ENCODE measurements at places on chromosomes 16 and 17.

DNA sequence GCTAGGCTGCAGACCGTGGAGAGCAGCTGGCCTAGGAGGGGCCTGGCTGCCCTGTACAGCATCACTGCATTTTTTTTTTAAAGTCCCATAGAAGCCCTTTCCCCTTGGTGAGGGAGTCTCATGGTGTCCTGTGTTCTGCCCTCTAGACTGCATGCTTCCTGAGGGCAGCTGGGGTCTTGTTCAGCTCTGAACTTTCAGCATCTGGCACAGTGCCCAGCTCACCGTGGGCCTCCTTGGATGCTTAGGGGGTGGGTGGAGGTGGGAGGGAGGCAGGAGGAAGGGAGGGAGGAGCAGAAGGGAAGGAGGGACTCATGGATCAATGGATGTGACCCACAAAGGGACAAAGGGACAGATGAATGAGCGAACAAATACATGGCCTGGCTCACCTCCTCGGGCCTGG lies 63.4 kb upstream of the TMEM97 start:
- no peak for DNase-seq

DNA sequence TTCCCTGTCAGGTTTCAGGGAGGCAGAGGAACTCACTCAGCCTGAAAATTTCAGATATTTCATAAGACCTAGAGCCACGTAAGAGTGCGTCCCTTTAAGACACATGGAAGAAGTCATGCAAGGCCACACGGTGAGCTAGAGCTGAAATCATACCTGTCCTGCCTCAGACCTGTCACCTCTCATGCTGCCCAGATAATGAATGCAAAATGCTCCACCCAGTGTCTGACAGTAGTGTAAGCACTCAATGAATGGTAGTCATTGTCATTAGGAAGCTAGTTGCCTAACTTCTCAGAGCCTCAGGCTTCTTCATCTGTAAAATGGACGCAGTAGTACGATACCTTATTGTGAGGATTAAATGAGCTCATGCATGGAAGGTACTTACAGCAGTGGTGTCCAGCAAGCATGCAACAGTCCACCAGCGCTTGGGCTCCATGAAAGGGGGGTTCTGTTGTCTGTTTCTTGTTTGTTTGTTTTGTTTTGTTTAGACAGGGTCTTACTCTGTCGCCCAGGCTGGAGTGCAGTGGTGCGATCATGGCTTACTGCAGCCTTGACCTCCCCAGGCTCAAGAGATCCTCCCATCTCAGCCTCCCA lies 60.7 kb downstream of the WSB1 start:
- DNase-seq = peak; percentile 44

DNA sequence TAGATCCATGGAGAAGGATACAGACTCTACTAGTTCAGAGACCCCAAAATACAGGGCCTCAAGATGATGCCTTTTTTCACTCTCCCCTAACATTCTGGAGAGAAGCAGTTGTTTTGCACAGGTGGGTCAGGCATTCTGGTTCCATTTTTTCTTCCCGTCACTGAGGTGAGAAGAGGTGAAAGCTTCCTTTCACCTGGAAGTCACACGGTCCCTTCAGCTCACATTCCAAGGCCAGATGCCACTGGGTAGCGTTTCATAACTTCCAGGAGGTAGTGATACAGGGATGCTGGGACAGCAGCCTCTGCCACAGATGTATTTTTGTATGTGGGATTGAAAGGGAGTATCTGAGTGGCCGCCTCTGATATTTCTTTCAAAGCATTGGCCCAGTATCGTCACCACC lies 1.9 kb downstream of the CDK10 start:
- peak; percentile 5 for DNase-seq

DNA sequence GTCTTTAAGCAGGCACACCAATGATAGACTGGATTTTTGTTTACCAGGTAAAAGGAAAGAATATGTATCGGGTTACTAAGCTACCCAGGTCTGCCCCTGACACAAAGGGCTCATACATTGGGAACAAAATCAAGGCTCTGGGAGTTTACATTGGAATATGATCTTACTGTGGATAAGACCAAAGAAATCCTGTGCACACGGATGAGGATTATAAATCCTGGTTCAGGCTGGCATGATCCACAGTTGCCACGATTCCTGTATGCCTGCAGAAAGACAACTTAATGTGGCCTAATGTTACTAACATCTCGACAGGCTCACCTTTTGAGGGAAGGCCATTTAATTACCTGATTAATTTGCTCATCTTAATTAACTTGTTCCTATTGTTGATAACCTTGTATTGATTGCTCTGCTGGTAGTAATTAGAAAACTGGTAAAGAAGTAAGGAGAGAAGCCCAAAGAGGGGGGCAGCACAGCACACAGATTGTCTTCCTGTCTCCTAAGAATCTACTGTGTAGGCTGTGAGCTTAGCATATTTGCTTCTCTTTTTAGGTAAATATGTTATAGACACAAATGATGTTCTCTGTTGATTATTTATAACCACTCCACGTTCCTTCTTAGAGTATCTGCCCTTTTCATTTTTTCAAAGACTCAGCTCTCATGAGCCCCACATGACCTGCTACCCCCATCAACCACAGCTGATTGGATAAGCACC lies 51.0 kb upstream of the TOX3 start:
- no peak for DNase-seq

DNA sequence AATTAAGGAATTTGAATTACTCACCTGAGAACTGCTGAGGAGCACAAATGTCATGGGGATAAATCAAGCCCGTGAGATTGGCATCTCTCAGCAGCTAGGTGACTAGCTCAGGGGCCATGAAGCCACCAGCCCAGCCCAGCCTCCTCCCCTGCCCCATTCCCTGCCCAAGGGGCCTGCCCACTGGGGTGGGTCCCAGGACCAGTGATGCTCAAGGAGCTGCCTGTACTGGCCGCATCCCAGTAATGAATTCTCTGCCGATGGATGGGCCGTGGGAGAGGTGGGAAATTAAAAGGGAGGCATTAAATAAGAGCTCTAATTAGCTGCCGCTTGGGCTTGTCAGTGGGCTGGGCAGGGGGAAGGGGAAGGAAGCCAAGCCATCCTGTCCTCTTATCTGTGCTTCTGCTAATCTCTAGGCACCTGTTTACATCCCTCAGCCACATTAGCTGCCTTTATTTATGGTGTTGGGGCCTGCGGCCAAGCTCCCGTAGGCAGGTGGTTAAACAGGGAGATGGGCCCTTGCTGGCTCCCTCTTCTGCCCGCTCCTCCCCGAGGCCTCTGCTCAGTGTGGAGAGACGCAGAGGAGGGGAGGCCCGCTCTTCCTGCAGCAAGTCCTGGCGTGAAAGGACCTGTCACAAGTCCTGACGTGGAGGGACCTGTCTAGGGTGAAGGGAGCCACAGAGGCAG lies 48.8 kb downstream of the PIPOX start:
- DNase-seq = no peak

DNA sequence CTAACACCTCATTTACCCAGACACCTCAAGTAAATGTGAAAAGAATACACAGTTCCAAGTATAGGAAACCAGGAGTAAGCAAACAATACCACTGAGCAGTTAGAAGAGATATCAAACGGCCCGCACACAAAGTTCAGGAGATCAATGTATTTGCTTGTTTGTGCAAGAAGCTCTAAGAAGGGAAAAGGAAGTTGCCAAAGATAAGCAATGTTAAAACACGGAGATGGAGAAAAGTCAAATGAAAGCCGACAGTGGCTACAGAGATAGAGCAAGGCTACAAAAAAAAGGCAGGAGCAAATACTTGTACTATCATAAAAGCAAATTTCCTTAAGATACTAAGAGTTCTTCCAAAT lies 29.5 kb downstream of the PSME3IP1 start:
- no peak for DNase-seq

- DNase-seq = no peak
Measured at GRCh38 chr16:53920988-53921387, 217.0 kb downstream of the FTO start.

DNA sequence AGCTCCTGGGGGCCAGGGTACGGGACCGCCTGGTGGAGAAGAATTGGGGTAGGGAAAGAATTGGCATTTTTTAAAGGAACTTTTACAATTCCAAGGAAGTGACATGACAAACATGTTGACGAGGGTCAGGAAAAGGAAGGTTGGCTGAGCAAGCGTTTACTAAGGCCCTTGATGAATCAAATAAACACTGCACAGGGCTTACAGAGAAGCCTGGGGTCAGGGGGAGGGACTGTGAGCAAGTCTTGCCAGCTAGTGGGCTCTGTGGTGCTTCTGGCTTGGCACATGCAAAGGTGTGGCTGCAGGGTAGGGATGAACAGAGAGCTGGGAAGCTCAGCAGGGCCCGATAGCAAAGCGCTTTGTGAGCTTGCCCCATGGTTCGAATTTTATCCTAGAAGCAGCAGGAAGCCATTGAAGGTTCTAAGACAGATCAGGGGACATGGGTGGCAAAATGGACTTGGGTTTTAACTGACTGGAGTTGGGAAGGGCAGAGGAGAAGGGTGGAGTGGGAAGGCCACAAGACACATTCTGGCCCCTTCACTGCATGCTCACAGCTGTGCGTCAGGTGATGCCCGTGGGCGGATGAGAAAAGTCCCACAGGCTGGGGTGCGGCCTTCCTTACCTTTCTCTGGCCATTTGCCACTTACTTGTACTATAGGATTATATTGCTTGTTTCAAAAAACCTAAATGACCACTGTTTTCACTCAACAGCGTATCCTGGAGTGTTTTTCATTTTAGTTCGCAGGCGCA lies 117.8 kb downstream of the SOCS1 start:
- no peak for DNase-seq

DNA sequence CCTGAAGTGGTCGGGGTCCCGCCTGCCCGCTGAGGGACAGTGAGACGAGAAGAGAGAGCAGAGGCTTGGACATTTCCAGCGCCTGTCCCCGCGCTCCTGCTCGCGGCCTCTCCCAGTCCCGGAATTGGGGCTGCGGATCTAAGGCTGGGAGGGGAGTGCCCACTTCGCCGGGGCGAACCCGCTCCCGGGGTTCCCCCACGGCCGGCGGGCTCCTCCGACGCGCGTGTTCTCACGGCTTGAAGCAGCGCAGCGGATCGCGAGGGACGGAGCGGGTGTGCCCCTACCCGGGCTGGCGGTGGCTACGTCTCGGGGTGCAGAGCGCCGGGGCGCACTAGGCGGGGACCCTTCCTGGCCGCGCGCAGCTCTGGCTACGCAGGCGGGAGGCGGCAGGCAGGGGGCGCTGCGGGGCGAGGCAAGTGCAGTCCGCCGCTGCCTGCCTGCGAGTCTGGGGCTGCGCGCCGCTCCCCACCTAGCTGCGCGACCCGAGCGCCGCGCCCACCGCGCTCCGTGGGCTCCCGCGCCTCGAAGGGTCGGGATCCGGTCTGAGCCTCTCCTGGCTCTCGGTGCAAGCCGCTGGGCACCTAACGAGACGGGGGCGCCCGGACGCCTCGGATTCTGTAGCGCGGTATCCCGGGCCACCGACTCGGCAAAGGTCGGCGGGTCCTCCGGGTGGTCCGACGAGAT lies 1.2 kb downstream of the NGFR start:
- peak; percentile 88 for DNase-seq

DNA sequence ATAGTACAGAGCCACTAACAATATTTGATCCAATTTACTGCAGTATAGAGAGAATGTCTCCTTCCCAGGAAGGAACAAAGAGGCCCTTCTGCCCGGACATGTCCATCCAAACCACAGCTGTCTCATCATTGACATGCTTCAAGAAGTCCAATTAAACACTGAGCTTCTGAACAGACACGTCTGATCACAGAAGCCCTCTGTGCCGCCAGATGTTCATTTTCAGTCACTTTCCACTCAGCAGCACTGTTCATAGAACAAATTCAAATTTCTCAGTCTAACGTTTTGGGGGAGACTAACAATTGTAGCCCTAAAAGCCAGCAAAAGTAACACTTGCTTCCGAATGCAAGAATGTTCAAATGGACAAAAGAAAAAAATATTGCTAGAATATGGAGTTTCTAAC lies 15.3 kb downstream of the ZC3H7A start:
- peak; percentile 35 for DNase-seq

GRCh38 chr16:80175011-80175410 lies 365.8 kb upstream of the DYNLRB2 start:
- no peak for DNase-seq

- DNase-seq = no peak
Measured at GRCh38 chr16:51473091-51473490, 322.0 kb upstream of the SALL1 start.

GRCh38 chr17:35068249-35068648 lies 4.7 kb upstream of the RFFL start:
- DNase-seq = no peak

- DNase-seq = no peak
Measured at GRCh38 chr16:10067406-10067805, 114.8 kb downstream of the GRIN2A start.

DNA sequence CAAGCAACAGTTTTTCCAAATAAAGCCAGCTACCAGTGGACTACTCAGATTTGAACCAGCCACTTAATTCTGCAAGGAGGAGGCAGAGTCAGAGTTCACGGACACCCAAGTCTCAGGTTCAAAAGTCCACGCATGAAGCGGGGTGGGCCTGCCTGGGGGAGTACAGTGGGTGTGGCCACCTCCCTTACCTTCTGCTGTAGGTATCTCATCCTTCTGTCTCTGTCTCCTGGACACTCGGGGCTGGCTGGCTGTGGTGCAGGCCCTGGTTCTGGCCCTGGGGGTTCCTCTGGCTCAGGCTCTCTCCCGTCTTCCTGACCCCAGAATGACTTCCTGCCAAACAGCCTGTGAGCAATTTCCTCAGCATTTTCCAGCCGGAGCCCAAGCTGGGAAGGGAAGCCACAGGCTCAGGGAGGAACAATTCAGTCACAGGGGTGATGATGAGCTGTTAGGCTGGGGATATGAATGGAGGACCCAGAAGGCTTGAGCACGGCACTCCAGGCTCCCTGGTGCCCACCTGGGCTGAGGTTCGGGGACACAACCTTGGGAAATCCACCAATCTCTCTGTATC lies 101.9 kb downstream of the LITAF start:
- no peak for DNase-seq

DNA sequence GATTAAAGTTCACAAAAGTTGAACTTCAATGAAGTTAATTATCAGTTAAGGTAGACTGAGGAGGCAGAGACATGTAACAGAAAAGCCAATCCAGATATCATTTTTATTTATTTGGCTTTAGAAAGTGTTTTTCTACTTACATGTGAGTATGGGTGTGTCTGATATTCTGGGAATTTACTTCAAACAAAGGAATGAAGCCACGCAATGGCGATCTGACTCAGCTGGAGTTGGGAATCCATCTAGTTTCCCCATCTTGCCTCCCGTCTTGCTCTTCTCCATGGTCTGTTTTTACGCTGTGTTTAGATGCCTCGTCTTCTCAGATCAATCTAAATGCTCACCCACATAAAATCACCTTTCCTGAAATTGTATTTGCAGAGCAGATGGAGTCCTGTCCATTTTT lies 1.7 kb upstream of the KCNJ16 start:
- DNase-seq = no peak

- no peak for DNase-seq
Measured at GRCh38 chr16:576823-577201, 7.0 kb downstream of the PIGQ start.

- DNase-seq = no peak
Measured at GRCh38 chr17:60383379-60383778, 8.6 kb downstream of the USP32 start.
